ENCODE measurements at places on chromosomes 5 and 9.

DNA sequence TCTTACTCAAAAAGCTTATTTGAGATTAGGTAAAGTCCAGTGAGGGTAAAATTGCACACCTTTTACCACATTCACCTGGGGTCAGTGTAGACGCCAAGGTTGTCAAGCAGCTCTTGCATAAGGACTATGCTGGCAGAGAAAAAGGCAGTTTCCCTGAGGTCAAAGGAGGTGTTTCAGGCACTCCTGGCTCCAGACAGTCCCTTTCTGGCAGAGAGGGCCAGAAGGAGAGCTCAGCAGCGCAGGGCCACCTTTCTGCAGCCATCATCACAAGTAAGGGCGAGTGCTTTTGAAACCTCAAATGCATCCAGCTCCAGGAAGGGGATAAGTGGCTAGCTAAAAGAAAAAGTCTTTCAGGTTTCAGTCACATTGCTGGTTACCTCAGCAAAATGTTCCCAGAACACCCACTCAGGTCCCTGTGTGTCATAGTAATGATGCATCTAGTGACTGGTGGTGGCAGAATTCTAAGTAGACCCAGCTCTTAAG, 16.7 kb upstream of the IL13 start:
- no peak for DNase-seq

DNA sequence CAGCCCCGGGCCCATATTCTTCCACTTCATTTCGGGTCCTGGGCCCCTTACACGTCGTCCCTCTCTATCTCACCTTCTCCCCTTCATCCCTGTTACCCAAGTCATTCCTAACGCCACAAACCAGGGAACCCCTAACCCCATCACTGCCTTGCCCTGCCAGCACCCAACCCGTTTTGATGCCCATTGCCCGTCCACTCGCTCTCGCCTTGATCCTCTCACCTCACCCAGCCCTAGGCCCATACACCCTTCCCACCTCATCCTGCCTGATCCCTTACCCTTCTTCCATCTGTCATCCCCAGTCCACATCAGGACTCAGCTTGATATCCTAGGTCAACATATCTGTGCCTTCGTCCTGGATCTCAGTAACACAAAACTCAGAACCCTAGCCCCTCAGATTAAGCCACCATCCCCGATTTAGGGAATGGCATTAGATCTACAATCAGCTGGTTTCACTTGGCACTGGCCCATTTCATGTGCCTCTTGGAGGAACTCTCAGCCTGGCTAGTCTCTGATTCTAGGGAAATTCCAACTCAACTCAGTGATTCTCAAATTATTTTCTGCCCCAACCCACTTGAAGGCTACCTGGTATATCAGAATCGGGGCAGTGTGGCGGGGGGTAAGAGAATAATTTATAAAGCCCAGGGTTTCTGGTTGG, 489 bp downstream of the CHMP5 start:
- peak; percentile 72 for DNase-seq

GRCh38 chr5:61141801-61142200, 20.5 kb downstream of the SMIM15 start:
- DNase-seq = no peak

- no peak for DNase-seq
Measured at GRCh38 chr9:10534850-10535249, 78.0 kb downstream of the PTPRD start.

DNA sequence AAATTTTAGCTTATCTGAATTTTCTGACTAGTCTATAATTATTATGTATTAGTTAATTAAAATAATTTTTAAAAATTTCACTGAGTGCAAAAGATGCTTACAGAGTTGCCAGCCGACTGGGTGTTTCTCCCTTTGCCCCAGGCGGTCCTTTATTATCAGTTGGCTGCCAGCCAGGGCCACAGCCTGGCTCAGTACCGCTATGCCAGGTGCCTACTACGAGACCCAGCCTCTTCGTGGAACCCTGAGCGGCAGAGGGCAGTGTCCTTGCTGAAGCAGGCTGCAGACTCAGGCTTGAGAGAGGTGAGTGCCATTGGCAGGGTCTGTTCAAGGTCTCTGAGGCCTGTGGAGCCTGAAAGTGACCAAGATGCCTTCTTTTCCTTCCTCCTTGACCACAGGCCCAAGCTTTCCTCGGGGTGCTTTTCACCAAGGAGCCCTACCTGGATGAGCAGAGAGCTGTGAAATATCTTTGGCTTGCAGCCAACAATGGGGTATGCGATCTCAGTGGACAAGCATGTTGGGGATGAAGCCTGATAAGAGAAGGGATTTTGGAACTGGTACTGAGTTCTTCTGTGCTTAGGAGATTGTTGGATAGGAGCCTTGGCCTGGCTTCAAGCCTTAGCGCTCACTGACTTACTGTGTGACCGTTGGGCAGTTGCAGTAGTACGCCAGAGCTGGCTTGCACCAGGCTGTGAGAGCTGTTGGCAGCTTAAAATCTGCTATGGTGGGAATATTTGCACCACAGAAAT, 10.6 kb downstream of the DELE1 start:
- no peak for DNase-seq

DNA sequence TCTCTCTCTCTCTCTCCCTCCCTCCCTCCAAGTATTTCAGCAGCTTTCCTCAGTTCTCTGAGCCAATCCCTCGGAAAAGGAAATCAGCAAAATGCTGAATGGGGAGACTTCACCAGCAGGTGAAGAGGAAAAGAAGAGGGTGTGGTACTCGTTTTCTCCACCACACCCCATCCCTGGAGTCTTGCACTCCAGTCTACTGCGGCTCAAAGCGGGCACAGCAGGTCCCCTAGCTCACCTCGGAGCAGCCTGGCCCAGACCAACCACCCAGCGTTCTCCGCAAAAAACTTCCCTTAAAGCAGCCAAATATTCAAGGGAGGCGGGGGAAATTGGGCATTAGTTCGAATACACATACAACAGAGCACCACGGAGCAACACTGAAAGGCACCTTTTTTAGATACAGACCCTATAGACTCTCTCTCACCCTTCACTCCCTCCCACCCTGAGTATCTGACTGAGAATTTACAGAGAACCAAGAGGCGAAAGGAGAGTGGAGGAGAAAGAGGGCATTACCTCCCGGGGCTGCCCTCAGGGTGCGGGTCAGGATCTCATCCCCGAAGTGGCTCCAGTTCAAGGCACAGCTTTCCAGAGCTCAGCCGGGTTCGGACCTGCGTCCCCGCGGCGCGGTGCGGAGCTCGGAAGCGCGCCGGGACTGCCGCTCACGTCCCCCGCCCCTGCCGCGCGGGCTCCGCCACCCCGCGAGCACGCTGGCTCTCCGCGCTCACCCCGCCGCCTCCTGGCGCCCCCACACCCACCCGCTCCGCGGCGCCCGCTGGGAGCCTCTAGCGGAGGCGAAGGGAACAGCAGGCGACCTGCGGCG, 1638.5 kb upstream of the C9orf72 start:
- peak; percentile 59 for DNase-seq

DNA sequence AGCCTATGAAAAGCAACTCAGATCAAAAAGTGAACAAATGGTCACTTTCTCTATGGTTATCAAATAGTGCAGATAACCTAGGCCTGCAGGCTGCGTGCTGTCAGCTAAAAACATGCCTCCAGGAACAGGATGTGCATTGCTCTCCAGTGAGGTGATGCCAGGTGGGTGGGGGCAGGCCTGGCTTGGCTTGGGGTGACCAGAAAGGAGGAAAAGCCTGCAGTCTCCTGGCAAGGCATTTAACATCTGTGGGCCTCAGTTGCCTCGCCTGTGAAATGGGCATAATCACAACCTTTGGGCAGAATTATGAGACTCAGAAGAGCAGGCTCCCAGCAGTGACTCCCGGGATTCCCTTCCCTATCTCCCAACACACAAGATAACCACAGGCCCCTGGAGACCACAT, 135.9 kb downstream of the COL23A1 start:
- DNase-seq = no peak

DNA sequence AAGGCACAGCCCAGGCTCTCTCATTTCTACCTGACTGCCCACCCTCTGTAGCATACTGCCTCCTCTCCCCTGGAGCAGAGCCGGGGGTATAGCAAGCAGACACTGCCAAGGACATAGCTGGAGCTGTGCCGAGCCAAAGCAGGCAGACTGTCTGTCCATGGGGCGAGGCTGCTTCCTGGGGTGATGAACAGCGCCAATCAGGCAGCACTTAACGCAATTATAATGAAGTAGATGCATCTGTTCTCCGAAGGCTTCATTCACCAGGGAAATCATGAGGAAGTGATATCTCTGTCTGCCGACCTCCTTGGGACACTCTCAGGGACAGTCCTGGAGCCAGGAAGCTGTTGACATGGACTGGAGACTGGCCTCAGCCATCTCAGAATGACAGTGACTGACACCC, 230.7 kb downstream of the ASTN2 start:
- no peak for DNase-seq

DNA sequence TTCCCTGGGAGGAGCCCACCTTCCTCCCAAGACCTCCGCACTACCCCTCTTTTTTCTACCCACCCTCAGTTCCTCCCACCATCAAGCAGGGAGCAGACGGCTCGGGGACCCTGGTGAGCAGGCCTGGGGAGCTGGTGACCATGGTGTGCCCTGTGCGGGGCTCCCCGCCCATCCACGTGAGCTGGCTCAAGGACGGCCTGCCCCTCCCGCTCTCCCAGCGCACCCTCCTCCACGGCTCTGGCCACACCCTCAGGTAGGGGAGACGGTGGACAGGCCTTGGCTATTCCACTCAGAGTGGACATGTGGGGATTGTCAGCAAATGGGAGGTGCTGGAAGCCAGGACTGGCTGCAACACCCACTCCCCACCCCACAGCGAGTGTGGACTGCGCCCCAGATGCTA, 52.9 kb upstream of the ASS1 start:
- no peak for DNase-seq

- DNase-seq = no peak
Measured at GRCh38 chr5:112691339-112691680, 46.4 kb upstream of the APC start.

- DNase-seq = no peak
Measured at GRCh38 chr9:97528529-97529230, 27.2 kb downstream of the TMOD1 start.

DNA sequence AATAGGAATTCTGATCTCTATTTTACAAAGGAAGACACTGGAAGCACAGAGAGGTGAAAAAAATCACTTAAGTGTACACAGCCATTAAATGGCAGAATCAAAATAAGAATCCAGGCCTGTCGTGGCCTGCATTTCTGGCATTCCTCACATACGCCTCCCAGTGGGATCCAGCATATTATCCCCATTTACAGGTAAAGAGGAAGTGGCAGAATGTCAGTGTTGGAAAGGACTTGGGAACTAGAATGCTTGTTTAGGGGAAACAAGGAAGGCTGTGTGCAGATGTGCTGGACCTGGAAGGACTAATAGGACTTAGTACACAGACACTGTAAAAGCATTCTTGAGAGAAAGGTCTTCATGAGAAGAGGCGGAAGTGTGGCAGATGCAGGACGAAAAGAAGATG, 241.8 kb downstream of the TRIM32 start:
- DNase-seq = no peak

GRCh38 chr9:138010861-138011260, 133.3 kb downstream of the CACNA1B start:
- peak; percentile 40 for DNase-seq

GRCh38 chr9:91346644-91347043, 15.1 kb downstream of the AUH start:
- DNase-seq = no peak

DNA sequence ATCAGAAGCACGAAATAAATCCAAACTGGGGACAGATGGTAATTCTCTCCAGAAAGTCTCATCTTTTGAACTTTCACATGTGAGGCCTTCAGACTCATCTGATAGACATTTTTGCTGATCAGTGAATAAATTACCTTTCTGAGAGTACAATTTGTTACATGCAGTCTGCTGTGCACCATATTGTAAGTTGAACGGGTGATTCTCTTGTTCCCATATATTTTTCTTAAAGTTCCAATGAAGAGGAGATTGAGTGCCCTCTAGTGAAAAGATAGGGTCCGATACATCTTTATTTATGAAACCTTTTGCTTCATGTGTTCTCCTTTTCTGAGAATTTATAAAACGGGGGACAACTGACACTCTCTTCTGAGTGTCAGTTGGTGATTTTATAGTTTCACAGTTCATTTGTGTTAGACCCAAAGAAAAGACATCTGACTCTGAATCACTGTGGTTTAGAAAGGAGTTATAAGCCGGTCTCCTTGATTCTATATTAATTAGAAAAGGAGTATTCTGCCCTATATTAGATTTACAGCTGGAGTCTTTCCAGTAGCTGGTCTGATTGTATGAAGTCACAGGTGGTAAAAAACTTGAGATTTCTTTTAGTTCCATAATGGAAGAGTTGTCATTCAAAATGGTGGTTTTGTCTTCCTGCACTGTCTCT, 30.4 kb downstream of the GNG10 start:
- no peak for DNase-seq

Data from sigmoid colon (tissue), 7 donors.